ENCODE measurements at places on chromosomes 16 and 17.

- no peak for DNase-seq
Measured at GRCh38 chr16:12728469-12728868, 75.2 kb downstream of the CPPED1 start.

- DNase-seq = no peak
Measured at GRCh38 chr17:7019839-7020519, 2.9 kb upstream of the BCL6B start.

- no peak for DNase-seq
Measured at GRCh38 chr16:66878067-66878466, 2.2 kb upstream of the PDP2 start.

- DNase-seq = no peak
Measured at GRCh38 chr16:9115277-9115676, 23.8 kb downstream of the HAPSTR1 start.

DNA sequence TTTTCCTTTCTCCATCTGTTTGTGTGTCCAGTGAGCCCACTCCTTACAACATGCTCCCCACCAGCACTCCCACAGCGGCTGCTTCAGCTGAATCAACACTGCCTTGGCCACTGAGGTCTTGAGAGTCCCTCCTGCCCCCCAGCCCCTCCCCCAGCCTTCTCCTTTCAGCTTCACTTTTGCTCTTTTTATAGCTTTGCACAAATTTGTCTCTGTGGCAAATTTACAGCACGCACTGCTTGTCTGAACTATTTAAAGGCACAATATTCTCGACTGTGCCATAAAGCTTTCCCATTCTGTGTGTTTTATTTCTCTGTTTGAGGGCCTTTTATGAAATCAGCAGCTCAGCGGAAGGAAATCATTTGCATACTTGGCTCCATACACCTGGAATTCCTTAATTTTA is 579.3 kb downstream of the TOX3 start:
- no peak for DNase-seq

DNA sequence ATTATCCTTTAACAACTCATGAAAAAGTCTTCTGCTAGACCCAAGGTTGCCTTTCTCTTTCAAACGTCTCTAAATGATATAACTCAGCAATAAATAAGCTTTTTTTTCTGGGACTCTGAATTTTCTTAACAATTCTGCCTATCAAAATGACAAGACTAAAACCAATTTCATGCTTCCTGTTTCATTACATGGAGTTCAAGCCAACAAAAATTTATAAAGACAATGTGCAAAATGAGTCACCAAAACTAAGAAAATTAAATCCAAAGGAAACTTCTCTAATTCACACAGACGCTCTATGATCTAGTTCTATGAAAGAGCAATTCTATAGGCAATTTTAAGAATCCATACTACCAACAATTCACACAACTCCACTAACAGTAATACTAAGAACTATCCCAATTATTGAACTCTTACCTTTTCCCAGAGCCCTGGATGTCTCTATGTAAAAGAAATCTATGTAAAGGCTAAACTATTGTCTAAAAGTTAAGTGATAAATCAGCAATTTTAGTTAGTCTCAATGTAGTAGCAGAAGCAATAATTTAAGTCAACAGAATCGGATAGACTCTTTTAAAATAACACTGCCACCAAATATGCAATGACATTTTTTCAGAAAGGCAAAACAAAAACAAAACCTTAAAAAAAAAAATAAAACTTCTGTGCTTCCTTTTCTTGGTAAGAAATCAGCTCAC is 44.2 kb downstream of the ZZEF1 start:
- no peak for DNase-seq

DNA sequence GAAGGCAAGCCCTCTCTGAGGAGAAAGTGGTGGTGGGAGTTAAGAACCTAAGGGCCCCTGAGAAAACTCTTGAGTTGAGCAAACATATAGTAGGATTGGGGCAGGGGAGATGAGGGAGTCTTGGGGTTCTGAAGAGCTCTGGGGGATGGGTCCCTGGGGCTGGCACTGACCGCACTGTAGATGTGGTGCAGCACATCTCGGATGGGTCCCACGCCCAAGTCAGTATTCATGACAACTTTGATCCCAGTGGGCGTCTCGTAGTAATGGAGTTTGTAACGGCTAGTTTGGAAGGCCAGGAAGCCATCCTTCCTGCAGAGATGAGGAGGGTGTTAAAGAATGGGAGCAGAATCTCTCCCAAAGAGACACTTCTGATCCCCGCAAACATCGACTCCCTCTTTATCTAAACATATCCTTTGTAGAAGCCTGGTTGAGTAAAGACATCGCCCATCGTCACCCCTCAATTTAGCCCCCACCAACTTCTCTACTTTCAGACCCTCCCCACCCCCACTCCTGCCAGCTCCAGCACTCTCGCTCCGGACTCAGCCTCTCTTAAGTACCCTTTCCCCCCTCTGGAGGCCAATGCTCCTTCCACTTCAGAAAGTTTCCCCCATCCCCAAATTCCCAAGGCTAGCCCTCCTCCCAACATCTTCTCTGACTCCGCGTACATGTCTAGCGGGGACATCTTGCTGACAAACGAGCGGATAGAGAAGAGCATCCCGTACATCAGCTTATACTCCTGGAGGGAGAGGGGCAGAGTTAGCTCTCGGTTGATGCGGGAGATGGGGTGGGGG is 710 bp downstream of the TRAPPC1 start:
- DNase-seq = no peak

DNA sequence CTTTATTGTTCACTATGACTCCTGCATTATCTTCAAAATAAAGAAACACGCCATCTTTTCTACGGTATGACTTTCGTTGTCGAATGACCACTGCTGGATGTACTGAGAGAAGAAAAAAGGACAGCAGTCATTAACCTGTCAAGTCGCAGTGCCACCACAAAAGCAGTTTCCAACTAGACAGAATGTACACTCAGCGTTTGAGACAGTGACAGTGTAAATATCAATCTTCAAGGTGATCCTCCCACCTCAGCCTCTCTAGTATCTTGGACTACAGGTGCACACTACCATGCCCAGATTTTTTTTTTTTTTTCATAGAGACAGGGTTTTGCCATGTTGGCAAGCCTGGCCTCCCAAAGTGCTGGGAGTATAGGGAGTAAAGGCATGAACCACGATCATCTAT is 3.1 kb downstream of the RPL23 start:
- DNase-seq = no peak

DNA sequence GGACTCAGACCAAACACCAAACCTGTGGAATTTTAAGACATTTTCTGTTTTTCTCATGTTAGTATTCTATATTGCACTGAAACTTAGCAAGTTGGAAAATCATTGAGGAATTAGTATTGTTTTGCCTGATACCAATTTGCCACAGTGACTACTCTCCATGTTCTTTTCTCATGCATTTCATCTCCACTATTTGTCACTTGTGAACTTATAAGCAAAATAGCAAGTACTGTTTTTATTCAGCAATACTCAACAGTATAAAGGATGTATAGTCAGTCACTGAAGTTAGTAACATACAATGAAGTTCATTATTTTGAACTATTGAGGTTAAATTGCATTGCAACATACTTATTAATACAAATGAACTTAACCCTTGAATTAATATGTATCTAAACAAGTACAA is 5.8 kb upstream of the VPS35L start:
- no peak for DNase-seq

DNA sequence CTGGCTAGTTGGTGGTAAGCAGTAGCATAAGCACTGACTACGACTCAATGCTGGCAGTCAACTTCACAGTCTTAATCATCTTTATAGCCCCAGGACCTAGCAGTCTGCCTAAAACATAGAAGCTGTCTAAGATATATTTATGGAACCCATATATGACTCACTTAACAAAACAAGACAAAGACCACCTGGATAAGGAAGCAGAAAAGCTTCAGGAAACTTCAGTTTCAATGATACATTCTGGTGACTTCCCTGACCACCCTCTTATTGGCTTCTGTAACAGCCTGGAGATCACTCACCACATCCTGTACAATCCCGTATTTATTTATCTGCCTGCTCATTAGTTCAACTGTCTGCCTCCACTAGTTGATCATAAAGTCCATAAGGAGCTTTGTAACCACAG is 95.5 kb downstream of the PMP22 start:
- DNase-seq = no peak

DNA sequence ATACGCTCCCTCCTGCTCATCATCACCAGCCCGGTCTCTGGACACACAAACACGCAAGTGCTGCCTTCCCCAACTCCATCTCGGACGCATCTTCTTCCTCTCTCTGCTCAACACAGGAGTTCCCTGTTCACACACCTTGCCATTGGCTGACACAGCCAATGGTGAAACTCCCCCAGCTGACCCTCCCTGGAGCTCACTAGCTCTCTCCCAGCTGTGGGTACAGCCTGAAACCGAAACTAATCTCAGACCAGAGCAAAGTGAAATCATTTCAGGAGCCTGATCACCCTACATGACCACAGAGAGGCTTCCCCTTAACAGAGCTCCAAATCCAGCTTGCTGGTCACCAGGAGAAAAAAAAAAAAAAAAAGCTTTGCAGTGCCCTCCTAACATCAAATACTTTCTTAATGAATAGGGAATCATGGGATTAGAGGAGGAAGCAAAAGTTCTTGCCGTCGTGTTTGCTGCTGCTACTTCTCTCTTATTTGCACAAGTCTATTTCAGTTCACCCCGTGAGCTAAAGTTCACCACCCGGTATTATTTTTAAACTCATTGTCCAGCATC is 8.3 kb downstream of the CUEDC1 start:
- DNase-seq = peak; percentile 4

DNA sequence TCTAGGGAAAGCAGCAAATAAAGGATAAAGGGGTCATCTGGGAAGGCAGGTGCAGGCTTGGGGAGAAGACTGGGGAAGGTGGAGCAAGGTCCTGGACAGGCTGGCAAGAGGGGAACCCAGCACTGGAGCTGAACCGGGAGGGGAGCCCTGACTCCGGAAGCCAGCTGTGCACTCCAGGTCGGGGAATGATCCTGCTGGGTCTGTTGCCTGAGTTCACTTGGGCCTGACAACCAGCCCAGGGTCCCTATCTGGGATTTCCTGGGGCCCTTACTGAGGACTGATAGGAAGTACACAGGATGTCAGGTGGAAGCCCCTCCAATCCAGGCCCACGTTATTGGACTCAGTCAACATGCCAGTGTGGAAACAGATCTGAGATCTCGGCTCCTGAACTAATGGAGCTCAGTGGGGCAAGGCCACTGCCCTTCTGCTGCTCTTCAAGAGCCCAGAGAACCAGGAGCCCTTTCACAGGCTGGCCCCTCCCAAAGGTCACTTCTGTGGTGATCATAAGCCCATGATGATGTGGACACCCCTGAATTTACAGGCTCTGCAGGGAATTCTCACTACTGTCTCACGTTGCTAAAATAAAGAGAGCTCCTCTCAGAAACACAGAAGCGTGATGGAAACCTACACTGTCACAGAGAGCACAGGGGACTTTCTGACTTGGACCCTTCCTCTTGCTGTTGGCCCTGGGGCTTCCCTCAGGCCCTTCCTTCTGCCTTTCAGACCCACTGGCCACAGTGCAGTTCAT is 19.9 kb upstream of the PITPNM3 start:
- DNase-seq = no peak

DNA sequence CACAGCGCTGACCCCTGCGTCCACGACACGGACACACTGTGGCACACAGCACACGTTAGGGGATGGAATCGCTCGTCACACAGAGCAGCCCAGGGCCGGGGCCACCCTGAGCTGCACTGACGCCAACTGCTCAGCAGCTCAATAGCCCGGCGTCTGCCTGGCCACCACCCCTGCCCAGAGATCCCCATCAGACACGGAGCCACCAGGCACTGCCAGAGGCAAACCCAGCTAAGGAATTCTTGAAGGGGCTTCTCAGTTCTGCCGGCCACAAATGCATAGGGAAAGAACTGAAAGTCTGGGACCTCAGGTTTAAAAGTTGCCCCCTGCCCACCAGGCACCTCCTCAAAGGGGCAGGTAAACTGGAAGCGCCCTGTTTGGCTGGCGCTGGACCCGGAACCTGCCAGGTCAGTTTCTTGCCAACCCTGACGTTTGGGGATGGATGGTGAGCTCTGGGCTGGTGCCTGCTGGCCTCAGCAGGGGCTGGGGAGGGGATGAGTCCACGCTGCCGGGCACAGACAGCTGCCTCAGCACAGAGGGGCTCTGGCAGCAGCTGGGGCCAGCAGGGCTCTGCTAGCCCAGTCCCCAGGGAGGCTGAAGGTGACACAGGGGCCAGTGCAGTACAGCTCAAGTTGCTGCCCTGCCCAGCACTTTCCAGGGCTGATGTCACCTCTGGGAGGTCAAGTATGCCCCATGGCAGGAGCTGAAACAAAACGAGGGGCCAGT is 33.2 kb downstream of the TIMM22 start:
- no peak for DNase-seq

DNA sequence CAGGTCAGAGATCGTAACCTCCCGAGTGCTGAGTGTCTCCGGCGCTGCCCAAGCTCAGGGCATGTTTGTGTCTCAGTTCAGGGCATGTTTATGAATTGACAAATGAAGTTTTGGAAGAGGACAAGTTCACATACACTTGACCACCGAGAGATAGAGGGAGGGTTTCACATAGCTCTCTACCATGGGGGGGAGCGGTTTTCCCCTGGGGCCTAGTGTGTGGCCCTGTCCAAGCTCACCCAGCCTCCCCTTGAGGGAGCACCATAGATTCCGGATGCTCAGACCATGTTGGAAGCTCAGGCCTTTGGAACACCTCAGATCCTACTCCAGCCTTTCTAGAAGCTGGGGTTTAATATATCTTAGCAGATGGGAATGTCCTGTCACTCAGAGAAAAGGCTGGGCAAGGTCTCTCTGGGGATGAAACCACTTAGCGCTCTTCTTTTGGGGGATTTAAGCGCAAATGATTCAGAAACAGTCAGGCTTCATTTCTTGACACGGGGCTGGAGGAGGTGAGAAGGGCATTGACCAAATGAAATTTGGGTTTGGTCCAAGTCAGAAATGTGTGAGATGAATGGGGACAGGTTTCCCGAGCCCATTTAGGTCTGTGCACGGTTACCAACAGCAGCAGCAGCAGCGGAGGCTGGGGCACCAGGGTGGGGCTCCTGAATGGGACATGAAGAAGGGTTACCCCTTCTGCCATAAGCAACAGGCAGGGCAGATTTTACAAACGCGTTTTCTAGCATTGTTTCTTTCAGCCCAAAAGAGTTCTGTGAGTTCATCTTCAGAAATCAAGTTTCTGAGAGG is 96.6 kb downstream of the METRNL start:
- DNase-seq = no peak

GRCh38 chr17:72301887-72302286 is 181.1 kb downstream of the SOX9 start:
- no peak for DNase-seq

- no peak for DNase-seq
Measured at GRCh38 chr17:41691031-41691777, 2.5 kb downstream of the EIF1 start.

- no peak for DNase-seq
Measured at GRCh38 chr17:8905331-8905730, 37.9 kb upstream of the PIK3R6 start.

GRCh38 chr17:49370971-49371834 is 9.2 kb upstream of the ZNF652 start:
- no peak for DNase-seq

All from activated CD4-positive, alpha-beta T cell treated with anti-CD3 and anti-CD28 coated beads, Interleukin-2, amount 50 U/mL, for 4 hours (primary cell).